ENCODE measurements at places on chromosomes 5 and 9. TPM values are rescaled to one million over a fixed set of nuclear protein-coding genes. Genes with fewer than 3 reads are reported as not detected.

DNA sequence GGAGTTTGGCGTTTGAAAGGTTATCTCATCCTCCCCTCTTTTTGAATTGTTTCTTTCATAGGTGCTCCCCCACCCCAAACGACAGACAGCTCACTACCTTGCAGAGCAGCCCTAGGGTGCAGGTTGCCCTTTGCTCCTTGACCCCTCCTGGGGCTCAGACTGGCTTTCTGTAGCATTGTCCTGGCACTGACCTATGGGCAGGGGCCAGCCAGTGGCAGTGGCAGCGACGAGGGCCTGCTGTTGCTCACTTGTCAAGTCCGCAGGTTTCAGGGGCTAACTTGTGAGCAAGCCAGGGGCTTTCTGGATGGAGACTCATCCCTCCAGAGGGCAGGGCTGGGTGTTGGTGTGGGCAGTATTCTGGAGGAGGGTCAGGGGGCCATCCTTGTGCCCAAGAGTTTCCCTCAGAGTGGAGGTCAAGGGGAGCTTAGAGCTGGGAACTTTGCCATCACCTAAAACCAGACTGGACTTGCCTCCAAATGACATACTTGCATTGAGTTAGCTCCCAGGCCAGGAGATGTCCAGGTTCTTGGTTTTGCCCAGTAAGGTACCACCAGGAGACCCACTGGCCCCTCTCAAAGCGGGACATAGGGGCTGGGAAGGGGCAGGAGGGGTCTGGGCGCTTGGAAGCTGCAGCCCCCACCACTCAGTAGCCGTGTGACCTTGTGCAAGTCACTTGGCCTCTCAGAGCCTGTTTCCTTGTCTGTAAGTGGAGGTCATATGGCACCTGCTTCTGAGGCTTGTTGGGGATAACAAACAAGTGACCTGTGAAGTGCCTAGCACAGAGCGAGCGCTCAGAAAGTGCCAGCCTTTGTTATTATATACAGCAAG, 53.5 kb upstream of the CDKN2AIPNL start:
- DNase-seq: no peak

- DNase-seq: no peak
Measured at GRCh38 chr9:68509689-68510088, 31.0 kb downstream of the TMEM252 start.

The HAVCR1 gene
- not detected for total RNA-seq

GRCh38 chr5:179276838-179277395, 68.3 kb downstream of the ADAMTS2 start:
- no peak for DNase-seq

DNA sequence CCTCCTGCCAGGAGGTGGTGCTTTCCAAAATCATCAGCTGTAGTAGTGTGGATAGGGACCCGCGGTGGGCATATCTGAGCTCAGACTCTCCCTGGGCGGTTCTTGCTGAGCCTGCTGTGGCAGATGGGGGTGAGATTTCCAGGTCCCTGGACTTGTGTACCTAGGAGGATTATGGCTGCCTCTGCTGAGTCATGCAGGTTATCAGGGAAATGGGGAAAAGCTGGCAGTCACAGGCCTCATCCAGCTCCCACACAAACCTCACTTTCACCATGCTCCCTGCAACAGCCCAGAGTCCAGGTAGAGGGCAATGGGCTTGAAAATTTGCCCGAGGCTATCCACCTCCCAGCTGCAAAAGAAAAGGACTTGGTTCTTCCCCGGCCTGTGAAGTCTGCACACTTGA, 23.4 kb upstream of the MAMDC2 start:
- peak; percentile 44 for DNase-seq

DNA sequence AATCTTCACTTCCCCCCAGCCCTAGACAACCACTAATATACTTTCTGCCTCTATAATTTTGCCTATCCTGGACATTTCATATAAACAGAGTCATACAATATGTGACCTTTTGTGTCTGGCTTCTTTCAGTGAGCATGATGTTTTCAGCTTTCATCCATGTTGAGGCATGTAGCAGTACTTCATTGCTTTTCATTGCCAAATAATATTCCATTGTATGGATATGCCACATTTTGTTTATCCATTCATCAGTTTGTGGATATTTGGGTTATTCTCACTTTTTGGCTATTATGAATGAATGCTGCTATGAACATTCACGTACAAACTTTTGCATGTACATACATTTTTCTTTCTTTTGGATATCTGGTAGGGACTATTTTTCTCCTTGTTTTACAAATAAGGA, 49.0 kb downstream of the WWC1 start:
- DNase-seq: no peak

The N4BP3 gene
- 0.33 TPM for total RNA-seq

DNA sequence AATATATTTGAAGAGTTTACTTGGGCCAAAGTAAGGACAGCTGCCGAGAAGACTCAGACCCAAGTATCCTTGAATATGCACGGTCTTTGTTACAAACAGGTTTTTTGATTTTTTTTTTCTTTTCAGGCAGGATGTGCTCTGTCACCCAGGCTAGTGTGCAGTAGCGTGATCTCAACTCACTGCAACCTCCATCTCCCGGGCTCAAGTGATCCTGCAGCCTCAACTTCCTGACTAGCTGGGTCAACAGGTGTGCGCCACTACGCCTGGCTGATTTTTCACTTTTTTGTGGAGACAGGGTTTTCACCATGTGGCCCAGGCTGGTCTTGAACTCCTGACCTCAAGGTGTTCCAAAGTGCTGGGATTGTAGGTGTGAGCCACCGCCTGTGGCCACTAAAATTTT, 27.4 kb downstream of the JMY start:
- DNase-seq: no peak

DNA sequence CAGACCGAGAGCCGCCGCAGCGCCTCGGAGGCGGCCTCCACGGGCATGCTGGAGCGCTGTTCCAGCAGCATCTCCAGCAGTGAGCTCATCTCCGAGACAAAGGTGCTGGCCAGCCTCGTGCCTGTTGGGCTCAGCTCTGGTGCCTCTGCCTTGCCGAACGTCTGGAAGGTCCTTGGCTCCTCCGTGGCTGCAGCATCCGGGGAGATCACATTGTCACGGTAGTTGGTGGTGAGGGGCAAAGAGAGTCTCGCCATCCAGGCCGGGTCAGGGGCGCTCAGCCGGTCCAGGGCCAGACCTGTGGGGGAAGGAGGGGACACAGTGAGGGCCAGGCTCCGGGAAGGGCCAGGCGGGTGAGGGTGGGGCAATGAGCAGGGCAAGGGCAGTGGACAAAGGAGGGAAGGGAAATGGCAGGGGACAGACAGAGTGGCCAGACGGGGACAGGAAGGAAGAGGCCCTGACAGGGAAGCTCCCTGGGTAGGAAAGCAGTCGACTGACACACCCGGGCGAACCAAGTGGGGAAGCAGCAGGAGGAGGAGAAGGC, 12.4 kb downstream of the PCDH12 start:
- no peak for DNase-seq

The LCN2 gene
- 0.14 TPM for total RNA-seq

The C5orf58 gene
- not detected for total RNA-seq

The FOXD4L6 gene
- total RNA-seq: not detected

GRCh38 chr5:127187706-127188105, 102.9 kb upstream of the MEGF10 start:
- DNase-seq: no peak

- no peak for DNase-seq
Measured at GRCh38 chr9:88544245-88544644, 9.3 kb downstream of the NXNL2 start.

DNA sequence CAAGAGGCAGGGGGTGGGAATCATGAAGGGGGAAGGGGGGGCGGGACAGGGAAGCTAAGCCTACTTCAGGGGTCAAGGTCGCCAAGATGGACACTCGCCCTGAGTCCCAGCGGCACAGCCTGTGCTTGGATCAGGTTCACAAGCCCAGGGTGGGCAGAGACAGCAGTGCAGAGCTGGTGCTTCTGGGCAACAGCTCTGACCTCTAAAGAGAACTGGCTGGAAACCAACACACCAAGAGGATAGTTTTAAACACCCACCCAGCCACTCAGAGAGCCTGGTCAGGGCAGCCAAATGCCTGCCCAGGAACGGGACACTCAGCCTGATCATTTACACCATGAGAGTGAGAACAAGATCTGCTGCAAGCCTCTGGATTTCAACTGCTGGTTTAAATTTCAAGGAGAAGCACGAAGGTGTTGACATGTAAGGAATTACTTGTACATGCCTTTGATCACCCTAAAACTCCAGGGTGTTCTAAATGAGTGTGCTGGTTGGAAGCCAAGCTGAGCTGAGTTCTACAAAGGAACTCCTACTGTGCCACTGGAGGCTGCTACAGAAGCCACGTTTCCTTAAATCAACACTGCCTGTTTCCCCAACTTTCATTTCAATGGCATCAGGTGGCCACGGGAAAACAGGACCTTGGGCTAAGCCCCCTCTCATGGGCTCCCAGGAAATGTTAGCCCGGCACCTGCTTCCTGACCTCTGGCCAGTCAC, 91.5 kb downstream of the TTLL11 start:
- peak; percentile 36 for DNase-seq

DNA sequence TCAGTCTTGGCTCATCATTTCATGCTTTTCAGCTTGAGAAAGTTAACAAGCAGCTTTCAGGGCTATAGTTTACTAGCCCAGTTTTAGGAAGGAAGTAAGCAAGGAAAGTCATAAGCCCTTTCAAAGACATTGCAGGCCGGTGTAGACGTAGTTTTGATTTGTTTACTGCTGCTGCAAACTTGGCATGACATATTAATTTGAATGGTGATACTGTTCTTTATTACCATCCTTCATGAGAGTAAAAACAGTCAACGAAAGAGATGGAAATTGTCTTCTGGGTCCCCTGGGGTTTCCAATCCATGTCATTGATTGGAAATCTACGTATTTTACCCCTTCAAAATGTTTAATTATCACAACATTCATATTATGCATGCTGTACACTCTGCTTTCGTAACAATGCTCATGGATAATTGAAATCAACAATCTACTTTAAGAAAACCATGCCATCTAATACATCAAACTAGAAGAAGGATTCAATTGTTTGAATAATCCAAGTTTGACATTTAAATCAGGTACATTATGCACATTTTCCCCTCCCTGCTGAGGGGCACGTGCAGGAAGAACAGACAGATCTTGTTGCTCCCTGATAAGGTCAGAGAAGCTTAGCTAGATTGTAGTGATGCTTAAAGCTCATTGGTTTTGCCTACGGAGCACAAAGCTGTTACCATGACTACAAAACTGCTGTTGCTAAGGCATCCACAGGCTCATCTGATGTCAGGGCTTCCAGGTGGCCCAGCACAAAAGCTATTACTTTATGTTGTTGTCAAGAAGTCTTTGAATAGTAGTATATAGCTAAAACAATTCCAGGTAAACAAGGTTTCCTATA, 139.9 kb upstream of the PRLR start:
- no peak for DNase-seq

- DNase-seq: no peak
Measured at GRCh38 chr5:122350496-122350895, 38.5 kb downstream of the SNCAIP start.

The CRB2 gene
- total RNA-seq: 0.26 TPM

The SPATA31D4 gene
- not detected for total RNA-seq

The SPATA31C1 gene
- not detected for total RNA-seq

GRCh38 chr9:115524453-115525059, 406.6 kb upstream of the TNC start:
- peak; percentile 72 for DNase-seq

The MELK gene
- total RNA-seq: 91.5 TPM

The GRIN1 gene
- total RNA-seq: not detected

- no peak for DNase-seq
Measured at GRCh38 chr5:53782620-53783019, 222.2 kb downstream of the NDUFS4 start.

The QRFP gene
- not detected for total RNA-seq

The FBP2 gene
- total RNA-seq: not detected

- DNase-seq: no peak
Measured at GRCh38 chr9:70340572-70340971, 73.9 kb downstream of the KLF9 start.

DNA sequence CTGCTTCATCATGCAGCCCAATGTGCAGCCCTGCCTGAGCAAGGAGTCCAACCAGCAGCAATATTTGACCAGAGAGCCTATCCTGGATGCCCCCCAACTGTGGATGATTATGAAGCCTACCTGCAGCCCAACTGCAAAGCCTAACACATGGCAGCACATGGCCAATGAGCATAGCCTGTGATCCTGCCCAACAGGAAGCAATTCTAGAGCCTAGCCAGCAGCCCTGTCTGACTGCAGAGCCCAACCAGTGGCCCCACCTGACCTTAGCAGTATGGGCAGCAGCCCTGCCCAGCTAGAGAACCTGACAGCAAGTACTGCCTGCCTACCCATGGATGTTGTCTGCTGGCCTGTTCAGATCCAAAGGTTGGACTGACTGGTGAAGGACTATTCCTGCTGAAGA, 97.3 kb upstream of the SH3GL2 start:
- no peak for DNase-seq

DNA sequence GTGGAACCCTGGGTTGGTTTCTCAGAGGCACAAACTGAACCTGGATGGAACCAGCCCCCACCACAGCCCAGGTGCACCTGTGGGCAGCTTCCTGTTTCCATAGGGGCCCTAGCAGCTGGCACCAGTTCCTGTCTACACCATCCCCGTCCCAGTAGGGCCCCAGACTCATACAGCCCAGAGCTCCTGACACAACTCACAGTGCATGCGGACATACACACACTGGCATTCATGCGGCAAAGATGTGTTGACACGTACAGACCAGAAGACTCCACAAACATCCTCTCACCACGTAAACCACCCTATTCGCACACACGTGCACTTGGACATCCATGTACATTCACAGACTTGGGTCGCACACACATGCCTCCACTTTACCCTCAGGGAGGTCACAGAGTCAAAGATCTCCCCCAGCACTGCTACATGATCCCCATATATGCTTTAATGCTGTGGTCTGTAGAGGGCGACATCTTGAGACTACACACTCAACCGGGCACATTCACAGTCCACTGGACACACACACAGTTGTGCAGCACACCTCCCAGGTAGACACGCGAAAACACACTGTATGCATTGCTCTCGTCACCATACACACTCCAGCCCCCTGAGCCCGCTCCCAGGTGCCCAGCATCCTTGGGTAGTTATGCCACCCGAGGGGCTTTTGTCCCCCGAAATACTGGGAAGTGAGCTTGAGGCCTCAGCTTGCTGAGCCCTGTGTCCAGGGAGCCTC, 22.4 kb downstream of the CXXC5 start:
- DNase-seq: no peak

GRCh38 chr5:50724-51499, 41.1 kb upstream of the PLEKHG4B start:
- DNase-seq: no peak

- DNase-seq: peak; percentile 44
Measured at GRCh38 chr5:12522116-12522515, 617.9 kb upstream of the CTNND2 start.
